ENCODE measurements at places on chromosomes 7 and 10.

DNA sequence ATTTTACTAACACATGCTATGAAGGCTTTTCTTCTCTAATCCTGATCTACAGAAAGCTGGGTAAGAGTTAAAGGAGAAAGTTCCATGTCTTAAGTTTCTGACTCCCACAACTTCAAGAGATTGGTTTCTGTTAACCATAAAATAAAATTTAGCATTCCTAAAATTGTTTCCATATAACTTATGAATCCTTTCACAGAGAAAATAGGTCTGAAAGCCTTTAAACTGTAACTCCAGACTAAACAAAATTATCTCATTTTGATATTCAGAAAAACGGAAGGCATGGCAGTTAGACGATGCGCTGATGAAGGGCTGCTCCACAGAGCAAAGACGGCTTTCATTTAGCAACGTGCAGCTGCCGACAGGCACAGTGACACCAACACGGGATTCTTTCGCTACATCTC, 133.3 kb downstream of the SLC25A13 start:
- no peak for DNase-seq

DNA sequence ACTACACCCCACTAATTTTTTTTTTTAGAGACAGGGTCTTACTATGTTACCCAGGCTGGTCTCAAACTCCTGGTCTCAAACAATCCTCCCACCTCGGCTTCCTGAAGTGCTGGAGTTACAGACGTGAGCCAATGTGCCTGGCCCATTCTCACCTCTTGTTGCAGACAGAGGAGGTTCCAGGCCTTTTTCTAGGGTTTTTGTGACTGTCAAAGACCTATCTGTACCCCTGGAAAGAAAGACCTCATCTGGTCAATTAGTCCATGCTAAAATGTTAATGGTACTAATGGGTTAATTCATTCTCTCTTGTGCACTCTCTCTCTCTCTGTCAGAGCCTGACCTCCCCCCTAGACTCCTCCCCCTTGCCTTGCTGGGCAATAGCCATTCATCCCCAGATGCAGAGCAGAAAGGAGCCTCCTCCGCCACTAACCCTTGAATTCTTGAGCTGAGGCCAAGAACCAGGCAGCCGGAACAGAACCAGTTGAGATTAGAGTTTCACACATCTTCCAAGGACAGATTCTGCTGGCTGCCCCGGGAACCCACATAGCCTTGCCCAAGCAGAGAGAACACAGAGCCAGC, 209.7 kb downstream of the SKIDA1 start:
- DNase-seq = no peak

GRCh38 chr7:94311515-94311914, 83.2 kb upstream of the COL1A2 start:
- DNase-seq = no peak

DNA sequence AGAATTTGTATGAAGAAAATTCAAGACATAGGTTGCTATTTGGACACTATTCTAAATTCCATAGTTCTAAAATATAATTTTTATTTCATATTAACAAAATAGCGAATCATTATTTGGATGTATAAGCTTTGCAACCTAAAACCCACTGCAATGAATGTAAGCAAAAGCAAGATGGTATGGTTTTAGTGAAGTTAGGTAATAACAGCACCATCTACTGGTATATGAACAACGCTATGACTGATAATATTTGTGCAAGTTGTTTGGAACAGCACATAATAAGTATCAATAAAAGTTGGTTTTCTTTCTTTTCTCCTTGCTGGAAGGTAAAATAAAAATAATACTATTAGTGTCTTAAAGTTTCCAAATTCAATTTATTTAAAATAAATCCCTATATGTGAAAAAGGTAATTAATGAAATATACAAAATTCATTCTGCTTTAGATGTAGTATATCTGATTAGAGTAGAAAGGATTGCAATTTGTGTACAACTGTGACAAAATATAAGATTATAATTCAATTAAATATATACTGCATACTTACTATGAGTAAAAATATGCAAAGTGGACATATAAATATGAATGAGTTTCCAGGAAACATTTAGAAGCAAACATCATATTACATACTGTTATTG, 79.0 kb upstream of the LSM8 start:
- peak; percentile 11 for DNase-seq

GRCh38 chr7:150799741-150800580, at the start of gene TMEM176B:
Gene TMEM176B, minus strand, starts transcription at chr7:150800364. Its CDS starts 3,795 bp downstream, at chr7:150796569.
- no peak for DNase-seq

DNA sequence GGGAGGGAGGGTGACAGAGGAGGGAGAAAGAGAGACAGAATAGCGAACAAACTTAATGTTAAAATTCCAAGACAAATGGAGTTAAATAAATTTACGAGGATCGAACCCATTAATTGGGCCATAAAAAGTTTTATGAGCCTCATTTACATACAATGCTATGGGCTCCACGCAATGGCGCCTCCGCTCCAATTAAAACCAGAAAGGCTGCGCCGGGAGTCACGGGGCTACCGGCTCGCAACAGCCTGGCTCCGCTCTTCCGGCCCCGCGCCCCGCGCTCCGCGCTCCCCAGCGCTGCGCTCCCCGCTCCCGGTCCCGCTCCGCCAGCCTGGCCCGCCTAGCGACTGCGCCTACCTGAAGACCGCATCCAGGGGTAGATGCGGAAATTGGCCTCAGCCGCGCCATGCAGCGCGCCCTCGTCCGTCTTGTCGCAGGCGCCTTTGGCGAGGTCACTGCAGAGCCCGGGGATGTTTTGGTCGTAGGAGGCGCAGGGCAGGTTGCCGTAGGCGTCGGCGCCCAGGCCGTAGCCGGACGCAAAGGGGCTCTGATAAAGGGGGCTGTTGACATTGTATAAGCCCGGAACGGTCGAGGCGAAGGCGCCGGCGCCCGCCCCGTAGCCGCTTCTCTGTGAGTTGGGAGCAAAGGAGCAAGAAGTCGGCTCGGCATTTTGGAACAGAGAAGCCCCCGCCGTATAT, 513 bp downstream of the HOXA7 start:
- no peak for DNase-seq

DNA sequence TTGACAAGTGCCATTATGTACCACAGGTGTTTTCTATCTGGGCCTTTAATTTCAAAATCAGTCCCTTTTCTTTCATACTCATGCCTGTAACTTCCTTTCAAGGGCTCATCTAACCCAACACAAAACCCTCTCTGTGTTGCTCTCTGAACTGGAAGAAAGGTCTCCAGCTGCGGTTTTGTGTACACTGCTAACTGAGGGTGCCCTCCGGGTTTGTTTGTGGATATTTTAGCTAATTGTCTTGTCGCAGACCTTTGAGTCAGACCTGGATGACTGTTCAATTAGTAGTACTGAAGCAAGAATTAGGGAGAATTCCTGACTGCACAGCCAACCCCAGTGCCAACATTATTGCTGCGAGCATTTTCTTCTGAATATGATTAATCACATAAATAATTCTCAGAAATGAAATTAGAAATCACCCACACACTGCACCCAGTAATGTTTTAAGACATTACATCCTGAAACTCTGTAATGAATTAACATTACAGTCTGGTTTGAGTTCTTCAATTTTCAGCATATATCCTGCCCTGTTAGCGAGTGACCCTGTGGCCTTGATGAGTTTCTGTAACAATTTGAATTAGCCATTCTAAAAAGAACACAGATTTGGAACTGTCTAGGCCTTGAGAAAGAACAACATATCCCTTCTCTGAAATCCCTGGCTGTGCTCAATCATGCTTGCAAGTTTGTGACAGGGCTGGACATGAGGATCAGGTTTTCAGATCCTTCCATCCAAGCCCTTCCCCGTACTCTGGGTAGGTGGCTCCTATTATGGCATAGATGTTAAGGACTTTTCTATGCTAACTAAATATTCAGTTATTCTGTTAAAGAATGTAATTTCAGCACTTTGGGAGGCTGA, 460.1 kb downstream of the PLXDC2 start:
- DNase-seq = peak; percentile 33

GRCh38 chr10:49076319-49076718, 39.0 kb downstream of the VSTM4 start:
- no peak for DNase-seq

DNA sequence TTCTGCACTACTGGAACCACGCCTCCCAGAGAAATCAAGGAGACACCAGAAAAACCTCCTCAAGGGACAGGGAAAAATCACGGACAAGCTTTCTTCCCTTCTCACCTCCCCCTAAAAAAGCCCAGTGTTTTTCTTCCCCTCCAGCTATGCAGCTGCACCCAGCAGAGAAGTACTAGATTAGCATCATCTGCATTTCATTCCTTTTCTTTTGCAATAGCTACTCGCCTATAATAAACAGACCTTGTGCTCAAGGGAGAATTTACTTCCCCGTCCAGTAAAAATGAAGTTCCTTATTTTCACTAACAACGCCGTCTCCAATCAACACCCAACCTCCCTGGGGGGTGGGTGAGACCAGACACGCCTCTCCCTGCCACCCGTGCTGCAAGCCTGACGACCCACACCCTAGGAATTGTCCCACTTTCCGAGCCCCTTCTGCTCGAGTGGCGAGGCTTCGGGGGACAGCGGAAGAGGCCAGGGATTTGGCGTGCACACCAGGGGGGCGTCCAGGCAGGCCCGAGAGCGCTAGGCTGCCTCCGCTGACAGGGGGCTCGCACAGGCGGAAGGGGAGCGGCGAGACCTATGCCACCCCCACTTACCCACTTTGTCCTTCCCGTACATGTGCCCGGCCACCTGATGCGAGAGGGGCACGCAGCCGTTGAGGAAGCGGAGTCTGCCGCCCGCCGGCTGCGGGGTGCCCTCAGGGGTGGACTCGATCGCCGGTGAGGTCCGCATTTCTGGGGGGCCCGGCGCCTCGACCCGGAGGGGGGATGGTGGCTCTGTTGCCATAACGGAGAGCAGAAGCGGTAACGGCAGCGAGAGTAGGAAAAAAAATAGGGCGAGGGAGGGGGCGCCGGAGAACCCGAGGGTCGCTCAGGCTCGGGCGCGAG, 625 bp downstream of the IPMK start:
- DNase-seq = no peak

- DNase-seq = no peak
Measured at GRCh38 chr7:31456646-31457368, 57.1 kb upstream of the ITPRID1 start.

- no peak for DNase-seq
Measured at GRCh38 chr7:18538554-18539250, 43.2 kb downstream of the HDAC9 start.

DNA sequence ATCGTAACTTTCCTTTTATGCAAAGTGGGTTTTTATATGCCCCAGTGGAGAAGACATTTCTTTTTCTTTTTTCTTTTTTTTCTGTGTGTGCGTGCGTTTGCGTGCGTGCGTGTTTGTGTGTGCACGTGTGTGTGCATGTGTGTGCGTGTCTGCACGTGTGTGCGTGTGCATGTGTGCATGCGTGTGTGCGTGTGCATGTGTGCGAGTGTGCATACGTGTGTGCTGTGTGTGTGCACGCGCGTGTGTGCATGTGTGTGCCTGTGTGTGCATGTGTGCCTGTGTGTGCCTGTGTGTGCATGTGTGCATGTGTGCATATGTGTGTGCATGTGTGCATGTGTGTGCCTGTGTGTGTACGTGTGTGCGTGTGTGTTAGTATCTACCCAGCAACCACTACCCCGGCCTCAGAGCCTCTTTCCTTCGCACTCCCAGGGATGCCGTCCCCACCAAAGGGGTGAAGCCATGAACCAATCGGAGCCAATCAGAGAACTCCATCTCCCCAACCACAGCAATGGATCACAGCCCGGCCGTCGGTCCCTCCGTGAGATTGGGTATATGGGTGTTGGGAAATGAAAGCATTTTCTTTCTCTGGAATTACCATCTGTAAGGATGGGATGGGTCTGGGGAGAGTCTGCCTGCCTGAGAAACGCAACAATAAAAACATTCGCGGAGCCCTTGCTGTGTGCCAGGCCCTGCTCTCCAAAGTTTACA, 92.3 kb downstream of the ELFN1 start:
- no peak for DNase-seq

DNA sequence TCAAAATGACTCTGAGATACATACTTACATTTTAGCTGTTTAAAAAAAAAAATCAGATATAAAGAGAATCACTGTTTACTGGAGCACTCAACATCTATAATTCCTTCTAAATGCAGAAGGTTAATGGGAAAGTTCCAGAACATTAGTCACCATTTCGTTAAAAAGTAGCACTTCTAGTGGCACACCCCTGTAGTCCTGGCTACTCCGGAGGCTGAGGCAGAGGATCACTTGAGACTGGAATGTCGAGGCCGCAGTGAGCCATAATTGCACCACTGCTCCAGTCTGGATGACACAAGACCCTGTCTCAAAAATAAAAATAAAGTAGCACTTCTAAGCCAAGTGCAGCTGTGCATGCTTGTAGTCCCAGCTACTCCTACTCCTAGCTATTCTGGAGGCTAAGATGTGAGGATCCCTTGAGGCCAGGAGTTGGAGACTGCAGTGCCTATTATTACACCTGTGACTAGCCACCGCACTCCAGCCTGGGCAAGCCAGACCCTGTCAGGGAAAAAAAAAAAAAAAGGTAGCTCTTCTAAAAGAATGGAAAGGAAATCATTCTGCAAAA, 2.2 kb downstream of the FGFBP3 start:
- DNase-seq = no peak

- DNase-seq = no peak
Measured at GRCh38 chr7:150688630-150689029, 3.1 kb downstream of the GIMAP2 start.

- DNase-seq = no peak
Measured at GRCh38 chr10:49484486-49485235, 54.3 kb downstream of the ERCC6 start.

- DNase-seq = no peak
Measured at GRCh38 chr10:110530131-110530831, 32.6 kb downstream of the DUSP5 start.

DNA sequence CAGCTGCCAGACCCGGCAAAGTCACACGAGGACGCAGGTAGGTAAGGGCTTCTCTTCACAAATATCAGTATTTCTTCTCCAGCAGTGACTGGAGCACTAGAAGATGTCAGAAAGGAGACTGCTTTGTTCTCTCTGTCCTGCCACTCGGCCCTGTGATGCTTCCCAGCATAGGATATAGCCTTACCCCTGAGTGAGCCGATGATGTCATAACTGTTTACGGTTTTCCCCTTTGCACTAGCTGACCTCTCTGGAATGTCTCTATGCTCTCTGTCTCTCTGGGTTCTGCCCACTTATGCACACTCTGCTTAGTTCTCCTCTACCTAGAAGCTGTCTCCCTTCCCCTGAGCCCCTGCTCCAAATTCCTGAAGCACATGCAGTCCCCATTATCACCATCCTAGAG, 167.5 kb upstream of the PODXL start:
- DNase-seq = no peak
